ENCODE measurements at places on chromosomes 7 and 10. TPM values are rescaled to one million over a fixed set of nuclear protein-coding genes. Genes with fewer than 3 reads are reported as not detected.

Gene CHST3
- 40.6 TPM for total RNA-seq

Gene SPDYE8
- total RNA-seq, result not detected

GRCh38 chr10:117616179-117616578 lies 73.6 kb downstream of the EMX2 start:
- no peak for DNase-seq

GRCh38 chr7:11668727-11669126 lies 163.3 kb downstream of the THSD7A start:
- DNase-seq, result no peak

DNA sequence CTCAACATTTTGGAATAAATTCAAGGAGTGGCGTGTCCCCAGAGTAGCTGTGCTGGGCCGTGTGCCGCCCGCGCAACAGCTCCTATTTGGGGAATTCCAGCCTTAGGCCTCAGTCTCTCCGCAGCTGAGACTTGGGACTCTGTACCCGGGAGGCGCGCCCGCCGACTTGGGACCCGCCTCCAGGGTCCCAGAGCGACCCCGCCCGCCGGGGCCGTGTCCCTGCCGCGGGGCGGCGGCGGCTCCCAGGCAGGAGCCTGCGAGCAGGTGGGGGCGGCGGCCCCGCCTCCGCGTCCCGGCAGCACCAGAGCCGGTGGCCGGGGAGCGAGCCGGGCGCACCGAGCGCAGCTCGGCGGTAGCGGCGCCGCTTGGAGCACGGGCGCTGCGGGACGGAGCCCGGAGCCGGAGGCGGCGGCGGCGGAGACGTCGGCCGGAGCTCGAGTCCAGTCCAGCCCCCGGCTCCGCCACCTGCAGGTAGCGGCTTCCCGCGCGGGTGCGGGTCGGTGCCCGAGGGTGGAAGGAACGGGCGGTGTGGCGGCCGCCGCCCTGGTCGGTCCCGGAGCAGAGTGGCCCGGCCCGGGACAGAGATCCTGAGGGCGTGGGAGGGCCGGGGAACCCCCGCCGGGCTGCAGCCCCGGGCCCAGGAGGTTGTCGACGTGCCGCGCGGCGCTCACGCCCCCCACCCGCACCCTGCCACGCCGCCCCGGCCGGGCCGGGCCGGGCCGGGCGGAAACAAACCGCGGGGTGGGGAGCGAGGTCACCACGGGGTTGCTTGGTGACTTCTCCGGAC lies at the start of gene WIPF3:
Gene WIPF3 (plus strand): TSS at position 301 of the 787 bp plus-strand sequence. CDS start 28,217 bp downstream, outside the sequence.
- DNase-seq, result no peak

DNA sequence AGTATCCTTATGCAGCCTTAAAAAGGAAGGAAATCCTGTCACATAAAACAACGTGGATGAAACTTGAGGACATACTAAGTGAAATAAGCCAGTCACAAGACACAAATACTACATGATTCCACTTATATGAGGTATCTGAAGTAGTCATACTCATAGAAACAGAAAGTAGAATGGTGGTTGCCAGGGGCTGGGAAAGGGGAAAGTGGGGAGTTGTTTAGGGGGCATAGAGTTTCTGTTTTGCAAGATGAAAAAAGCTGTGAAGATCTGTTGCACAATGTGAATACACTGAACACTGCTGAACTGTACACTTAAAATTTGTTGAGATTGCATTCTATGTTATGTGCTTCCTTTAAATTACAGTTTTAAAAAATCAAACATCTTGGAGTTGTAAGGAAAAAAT lies 2.9 kb downstream of the NUP205 start:
- DNase-seq, result no peak
